H9 (cell line): ENCODE measurements at places on chromosomes 6 and 20. TPM values are rescaled to one million over a fixed set of nuclear protein-coding genes. Genes with fewer than 3 reads are reported as not detected.
A peak's percentile ranks its signal among the peaks of the same experiment; 100 is the strongest.

- no peaks in the 10 kb centered on the region for H3K36me3 ChIP-seq
- H3K27me3 ChIP-seq = no peaks in the 10 kb centered on the region
- H3K4me1 ChIP-seq = peaks cover under 1% of the 10 kb centered on the region; the same call in 1 of the 2 replicates
- no peak for DNase-seq
- H3K27ac ChIP-seq = no peak overlapping the region
Measured at GRCh38 chr6:11992086-11992485, 20.0 kb upstream of the HIVEP1 start.

DNA sequence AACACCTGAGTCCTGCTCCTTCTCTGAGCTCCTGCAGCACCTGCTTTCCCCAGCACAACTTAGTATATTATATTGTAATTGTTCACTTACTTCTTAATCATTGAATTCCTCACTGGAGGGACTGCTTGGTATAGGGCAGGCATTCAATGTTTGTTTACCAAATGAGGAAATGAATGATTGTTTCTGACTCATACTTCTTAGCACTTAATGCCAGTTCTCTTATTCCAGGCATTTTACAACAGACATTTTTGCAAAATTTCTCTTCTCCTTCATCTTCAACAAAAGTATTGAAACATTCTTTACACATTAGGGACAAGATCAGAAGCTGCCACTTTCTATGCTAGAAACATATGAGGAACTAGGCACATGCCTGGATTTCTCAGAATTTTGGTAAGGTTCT lies 119.4 kb downstream of the TBX18 start:
- no peaks in the 10 kb centered on the region for H3K27me3 ChIP-seq
- H3K27ac ChIP-seq = no peak overlapping the region
- H3K4me1 ChIP-seq = no peaks in the 10 kb centered on the region
- no peak overlapping the region for H3K4me3 ChIP-seq
- DNase-seq = no peak

GRCh38 chr6:117681162-117681741 lies 6.0 kb downstream of the NUS1 start:
- no peak overlapping the region for H3K27ac ChIP-seq
- H3K4me1 ChIP-seq = no peaks in the 10 kb centered on the region; the same call in 1 of the 2 replicates
- H3K27me3 ChIP-seq = no peaks in the 10 kb centered on the region
- no peak for DNase-seq
- no peak overlapping the region for H3K4me3 ChIP-seq

- H3K27ac ChIP-seq = no peak overlapping the region
- no peaks in the 10 kb centered on the region for H3K36me3 ChIP-seq
- no peak overlapping the region for H3K4me3 ChIP-seq
- H3K4me1 ChIP-seq = no peaks in the 10 kb centered on the region
Measured at GRCh38 chr6:46794068-46794467, 879 bp downstream of the MEP1A start.

- no peaks in the 10 kb centered on the region; the same call in 1 of the 3 replicates for H3K36me3 ChIP-seq
- peak; percentile 81 for DNase-seq
- no peak overlapping the region for H3K4me3 ChIP-seq
- H3K27me3 ChIP-seq = no peaks in the 10 kb centered on the region
- no peaks in the 10 kb centered on the region for H3K4me1 ChIP-seq
Measured at GRCh38 chr20:12570371-12570770, 438.4 kb upstream of the SPTLC3 start.

DNA sequence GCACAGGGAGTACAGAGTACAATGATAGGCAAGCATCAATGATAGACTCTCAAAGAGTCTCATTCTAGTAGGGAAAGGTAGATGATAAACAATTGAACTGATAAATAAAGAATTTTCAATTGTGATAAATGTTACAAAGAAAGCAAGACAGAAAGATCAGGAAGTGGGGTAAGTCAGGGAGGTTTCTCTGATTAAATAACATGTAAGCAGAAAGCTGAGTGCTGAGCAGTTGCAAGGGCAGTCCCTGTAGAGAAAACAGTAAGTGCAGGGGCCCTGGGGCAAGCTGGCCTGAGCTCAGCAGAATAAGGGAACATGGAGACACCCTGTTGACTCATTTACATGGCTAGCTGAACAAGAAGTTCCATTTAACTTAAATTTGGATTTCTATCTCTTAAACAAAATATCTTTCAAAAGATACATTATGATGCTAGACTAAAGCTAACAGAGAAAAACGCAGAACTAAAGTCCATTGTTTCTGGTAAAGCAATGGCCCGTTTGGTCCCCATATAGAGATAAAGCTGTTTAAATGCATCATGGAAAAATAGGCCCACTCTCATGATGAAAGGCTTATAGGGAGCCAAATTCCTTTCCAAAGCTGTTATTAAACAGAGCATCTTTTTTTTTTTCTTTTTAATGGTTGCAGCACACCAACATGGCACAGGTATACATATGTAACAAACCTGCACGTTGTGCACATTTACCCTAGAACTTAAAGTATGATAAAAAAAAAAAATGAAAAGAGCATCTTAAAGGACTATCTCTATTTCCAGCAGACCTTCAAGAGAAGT lies 5.3 kb upstream of the TNFAIP3 start:
- no peak for DNase-seq
- H3K27me3 ChIP-seq = no peaks in the 10 kb centered on the region
- no peak overlapping the region for H3K4me3 ChIP-seq
- peaks cover 7% of the 10 kb centered on the region; the same call in 1 of the 2 replicates for H3K4me1 ChIP-seq

- peak overlapping the region; percentile 98 for H3K4me3 ChIP-seq
- no peaks in the 10 kb centered on the region for H3K4me1 ChIP-seq
- no peaks in the 10 kb centered on the region for H3K27me3 ChIP-seq
- H3K36me3 ChIP-seq = peaks cover 3% of the 10 kb centered on the region; the same call in 2 of the 3 replicates
- peak; percentile 66 for DNase-seq
- H3K27ac ChIP-seq = no peak overlapping the region
Measured at GRCh38 chr6:34791164-34791700, 651 bp upstream of the BLTP3A start.

DNA sequence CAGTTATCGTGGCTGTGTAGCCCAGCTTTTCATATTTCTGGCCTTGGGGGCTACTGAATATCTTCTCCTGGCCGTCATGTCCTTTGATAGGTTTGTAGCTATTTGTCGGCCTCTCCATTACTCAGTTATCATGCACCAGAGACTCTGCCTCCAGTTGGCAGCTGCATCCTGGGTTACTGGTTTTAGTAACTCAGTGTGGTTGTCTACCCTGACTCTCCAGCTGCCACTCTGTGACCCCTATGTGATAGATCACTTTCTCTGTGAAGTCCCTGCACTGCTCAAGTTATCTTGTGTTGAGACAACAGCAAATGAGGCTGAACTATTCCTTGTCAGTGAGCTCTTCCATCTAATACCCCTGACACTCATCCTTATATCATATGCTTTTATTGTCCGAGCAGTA lies 475 bp downstream of the OR2B6 start:
- no peak overlapping the region for H3K27ac ChIP-seq
- no peak overlapping the region for H3K4me3 ChIP-seq
- no peaks in the 10 kb centered on the region for H3K27me3 ChIP-seq
- DNase-seq = no peak
- H3K36me3 ChIP-seq = no peaks in the 10 kb centered on the region

DNA sequence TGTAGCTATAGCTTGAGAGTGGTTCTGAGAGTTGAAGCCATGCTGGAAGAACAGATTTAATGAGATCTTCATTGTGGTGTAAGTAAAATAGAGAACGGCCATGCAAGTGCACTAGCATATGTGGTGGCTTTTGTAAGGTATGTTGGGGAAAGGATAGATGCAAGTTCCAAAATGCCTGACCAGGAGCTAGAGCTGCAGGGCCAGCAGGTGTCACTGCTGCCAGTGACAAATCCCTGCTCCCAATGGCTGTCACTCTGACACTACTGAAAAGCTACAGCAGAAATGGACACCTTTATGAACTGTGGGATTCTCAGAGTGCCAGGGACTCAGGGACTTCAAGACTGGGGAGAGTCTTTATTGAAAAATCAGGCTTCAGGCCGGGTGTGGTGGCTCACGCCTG lies 23.1 kb upstream of the VIP start:
- peak; percentile 53 for DNase-seq
- no peaks in the 10 kb centered on the region for H3K27me3 ChIP-seq
- H3K4me1 ChIP-seq = no peaks in the 10 kb centered on the region; the same call in 1 of the 2 replicates
- H3K27ac ChIP-seq = no peak overlapping the region
- H3K36me3 ChIP-seq = no peaks in the 10 kb centered on the region

GRCh38 chr6:85865420-85866369 lies 223.0 kb upstream of the SYNCRIP start:
- peaks cover 3% of the 10 kb centered on the region; the same call in 1 of the 2 replicates for H3K36me3 ChIP-seq
- no peak for DNase-seq
- H3K4me3 ChIP-seq = no peak overlapping the region
- H3K27ac ChIP-seq = no peak overlapping the region
- peaks cover 2% of the 10 kb centered on the region; the same call in 1 of the 2 replicates for H3K4me1 ChIP-seq

DNA sequence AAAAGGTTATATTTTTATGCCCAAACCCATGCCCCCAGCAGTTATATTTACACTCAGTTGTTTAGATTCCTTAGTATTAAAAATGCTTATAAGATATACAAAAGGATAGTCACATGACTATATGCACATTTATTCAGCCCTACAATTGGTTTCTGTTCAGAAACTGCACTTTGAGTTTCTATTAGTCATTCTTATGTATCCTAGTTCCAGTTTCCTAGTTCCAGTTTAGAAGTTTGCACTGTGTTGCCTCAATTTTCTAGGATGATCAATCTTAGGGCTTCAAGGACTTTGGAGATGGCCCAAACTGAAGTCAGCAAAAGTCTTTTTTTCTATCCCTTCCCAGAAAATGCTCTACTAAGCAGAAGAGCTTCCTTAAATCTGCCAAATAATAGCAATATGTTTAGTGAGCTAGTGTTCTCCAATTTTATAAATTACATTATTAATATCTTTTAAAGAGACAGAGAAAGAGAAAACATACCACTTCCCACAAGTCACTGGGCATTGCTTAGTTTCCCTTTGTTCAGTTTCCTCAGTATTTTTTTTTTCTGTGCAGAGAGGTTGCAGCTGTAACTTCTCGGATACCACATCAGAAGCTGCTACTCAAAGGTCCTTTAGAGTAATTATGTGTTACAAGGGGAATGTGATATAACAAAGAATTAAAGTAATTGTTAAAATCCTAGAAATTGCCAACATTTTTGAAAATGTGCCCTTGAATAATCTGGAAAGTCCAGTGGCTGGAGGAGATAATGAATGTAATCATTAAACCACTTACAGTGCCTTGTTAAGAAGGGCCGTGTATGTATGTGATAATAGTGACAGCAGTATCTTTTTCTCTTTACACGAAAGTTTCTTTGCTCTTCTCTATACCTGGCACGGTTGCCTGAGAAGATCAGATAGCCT lies 138.8 kb downstream of the KHDRBS2 start:
- no peak overlapping the region for H3K4me3 ChIP-seq
- H3K27me3 ChIP-seq = no peaks in the 10 kb centered on the region
- no peak for DNase-seq

- DNase-seq = no peak
- H3K27me3 ChIP-seq = no peaks in the 10 kb centered on the region
- no peak overlapping the region for H3K4me3 ChIP-seq
- peaks cover 18% of the 10 kb centered on the region for H3K36me3 ChIP-seq
- no peak overlapping the region for H3K27ac ChIP-seq
- H3K4me1 ChIP-seq = no peaks in the 10 kb centered on the region; the same call in 1 of the 2 replicates
Measured at GRCh38 chr6:142659661-142660060, 285.3 kb downstream of the HIVEP2 start.

GRCh38 chr20:31712112-31712553 lies 10.5 kb downstream of the BCL2L1 start:
- no peaks in the 10 kb centered on the region for H3K27me3 ChIP-seq
- no peak overlapping the region for H3K4me3 ChIP-seq
- H3K4me1 ChIP-seq = peaks cover 15% of the 10 kb centered on the region
- no peak overlapping the region for H3K27ac ChIP-seq
- peaks cover 42% of the 10 kb centered on the region for H3K36me3 ChIP-seq
- no peak for DNase-seq

- H3K27ac ChIP-seq = no peak overlapping the region
- DNase-seq = no peak
- no peaks in the 10 kb centered on the region for H3K27me3 ChIP-seq
- H3K4me3 ChIP-seq = no peak overlapping the region
- no peaks in the 10 kb centered on the region for H3K36me3 ChIP-seq
Measured at GRCh38 chr6:45827952-45828530, 187.6 kb downstream of the CLIC5 start.

GRCh38 chr20:48791666-48792071 lies 36.1 kb downstream of the PREX1 start:
- no peaks in the 10 kb centered on the region; the same call in 1 of the 2 replicates for H3K4me1 ChIP-seq
- H3K27ac ChIP-seq = no peak overlapping the region
- no peak for DNase-seq
- no peaks in the 10 kb centered on the region for H3K27me3 ChIP-seq

- H3K27me3 ChIP-seq = no peaks in the 10 kb centered on the region
- peaks cover 2% of the 10 kb centered on the region; the same call in 1 of the 2 replicates for H3K4me1 ChIP-seq
- DNase-seq = peak; percentile 78
- peak overlapping the region; percentile 98 for H3K27ac ChIP-seq
- H3K4me3 ChIP-seq = no peak overlapping the region
- no peaks in the 10 kb centered on the region; the same call in 2 of the 3 replicates for H3K36me3 ChIP-seq
Measured at GRCh38 chr6:26224940-26225847, 138.0 kb downstream of the HFE start.

GRCh38 chr6:159692303-159693127 lies 526 bp downstream of the SOD2 start:
- H3K4me3 ChIP-seq = peak overlapping the region; percentile 96
- H3K36me3 ChIP-seq = peaks cover 15% of the 10 kb centered on the region
- H3K27ac ChIP-seq = no peak overlapping the region
- peak; percentile 46 for DNase-seq
- no peaks in the 10 kb centered on the region for H3K27me3 ChIP-seq

DNA sequence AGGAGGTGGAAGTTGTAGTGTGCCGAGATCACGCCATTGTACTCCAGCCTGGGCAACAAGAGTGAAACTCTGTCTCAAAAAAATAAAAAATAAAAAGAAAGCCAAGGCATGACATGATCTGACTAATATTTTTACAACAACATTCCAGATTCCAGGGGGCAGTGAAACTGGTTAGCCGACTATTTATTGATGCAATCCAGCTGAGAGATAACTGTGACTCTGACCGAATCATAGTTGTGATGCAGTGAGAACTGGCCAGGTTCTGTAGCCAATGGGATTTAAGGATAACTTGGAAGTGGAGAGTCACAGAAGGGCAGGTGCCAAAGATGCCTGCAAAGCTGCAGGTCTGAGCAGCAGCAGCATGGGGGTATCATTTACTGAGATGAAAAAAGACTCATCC lies 82.9 kb upstream of the TSHZ2 start:
- no peak for DNase-seq
- no peak overlapping the region for H3K4me3 ChIP-seq
- H3K36me3 ChIP-seq = no peaks in the 10 kb centered on the region
- no peaks in the 10 kb centered on the region for H3K27me3 ChIP-seq

The RTEL1 gene
- total RNA-seq = 33.4 and 36.5 TPM in 2 replicates

The FAM162B gene
- total RNA-seq = 2.1 and 2.3 TPM in 2 replicates

The CDSN gene
- total RNA-seq = not detected in 2 replicates
